ENCODE measurements at places on chromosomes 5 and 9.

- DNase-seq, result no peak
These were observed 94.6 kb downstream of the ZNF608 start for GRCh38 chr5:124651663-124652513.

DNA sequence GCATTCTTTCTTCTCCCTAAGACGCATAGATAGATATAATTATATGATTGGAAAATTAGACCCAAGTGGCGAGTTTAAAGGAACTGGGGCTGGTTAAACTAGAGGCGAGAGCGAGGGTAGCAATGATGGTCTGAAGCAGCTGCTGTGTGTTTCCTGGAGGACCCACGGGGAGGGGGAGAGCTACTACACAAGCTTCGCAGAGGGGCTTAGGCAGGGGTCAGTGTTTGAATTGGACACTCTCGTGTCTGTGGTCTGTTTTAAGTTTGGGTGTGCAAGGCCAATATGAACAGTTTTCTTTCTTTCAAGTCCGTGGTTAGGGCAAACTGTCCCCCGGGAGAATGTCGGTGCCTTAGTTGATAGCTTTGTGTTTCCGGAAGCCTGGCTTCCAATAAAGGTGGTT, 43.1 kb downstream of the PDZD2 start:
- no peak for DNase-seq

DNA sequence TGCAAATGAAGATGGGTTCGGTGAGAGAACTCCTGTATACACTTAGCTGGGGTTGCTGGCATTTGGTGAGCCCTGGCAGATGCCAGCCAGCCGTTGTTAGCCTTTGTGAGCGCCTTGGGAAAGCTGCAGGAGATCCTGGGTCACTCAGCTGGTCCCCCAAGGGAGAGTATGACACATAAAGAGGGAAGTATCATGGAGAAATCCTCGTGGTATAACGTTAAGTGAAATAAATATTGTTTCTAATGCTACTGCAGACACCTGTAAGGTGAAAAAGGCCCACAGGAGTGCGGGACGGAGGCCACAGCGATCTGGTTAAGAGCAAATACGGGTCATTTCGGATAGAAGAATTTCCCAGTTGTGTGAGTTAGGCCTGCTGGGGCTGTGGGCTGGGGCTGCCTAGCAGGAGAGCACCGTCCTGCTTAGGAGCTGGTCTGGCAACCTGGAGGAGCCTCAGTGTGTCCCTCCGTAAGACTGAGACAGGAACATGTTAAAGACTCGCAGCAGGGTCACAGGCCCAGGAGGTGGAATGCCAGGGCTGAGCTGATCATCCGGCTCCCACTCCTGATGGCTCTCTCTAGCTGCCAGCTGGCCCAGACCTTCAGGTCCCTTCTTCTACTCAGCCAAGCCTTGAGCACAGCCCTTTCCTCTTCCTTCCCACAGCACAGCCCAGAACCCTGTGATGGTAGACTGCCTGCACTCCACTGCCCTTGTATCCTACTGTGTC, 4.9 kb downstream of the NKX2-5 start:
- no peak for DNase-seq

DNA sequence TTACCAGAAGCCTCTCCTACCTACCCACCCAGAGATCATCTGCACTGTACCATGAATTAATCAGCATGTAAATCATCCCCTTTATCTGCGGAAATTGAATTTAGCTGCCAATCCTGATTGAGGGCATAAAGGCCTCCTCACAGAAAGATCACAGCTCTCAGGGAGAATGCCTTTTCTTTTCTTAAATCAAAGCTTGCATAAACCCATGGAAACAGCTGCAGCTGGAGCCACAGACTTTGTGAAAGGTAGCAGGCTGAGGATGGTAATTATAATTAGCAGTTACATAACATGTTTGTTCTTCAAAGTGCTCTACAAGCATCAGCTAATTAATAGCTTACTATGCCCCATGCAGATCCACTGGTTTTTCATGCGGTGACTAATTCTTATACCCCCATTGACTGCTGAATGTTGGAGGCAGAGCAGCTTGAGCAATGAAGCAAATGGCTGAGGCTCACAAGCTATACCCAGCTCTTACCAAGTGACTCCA, 54.6 kb downstream of the SUSD1 start:
- no peak for DNase-seq

DNA sequence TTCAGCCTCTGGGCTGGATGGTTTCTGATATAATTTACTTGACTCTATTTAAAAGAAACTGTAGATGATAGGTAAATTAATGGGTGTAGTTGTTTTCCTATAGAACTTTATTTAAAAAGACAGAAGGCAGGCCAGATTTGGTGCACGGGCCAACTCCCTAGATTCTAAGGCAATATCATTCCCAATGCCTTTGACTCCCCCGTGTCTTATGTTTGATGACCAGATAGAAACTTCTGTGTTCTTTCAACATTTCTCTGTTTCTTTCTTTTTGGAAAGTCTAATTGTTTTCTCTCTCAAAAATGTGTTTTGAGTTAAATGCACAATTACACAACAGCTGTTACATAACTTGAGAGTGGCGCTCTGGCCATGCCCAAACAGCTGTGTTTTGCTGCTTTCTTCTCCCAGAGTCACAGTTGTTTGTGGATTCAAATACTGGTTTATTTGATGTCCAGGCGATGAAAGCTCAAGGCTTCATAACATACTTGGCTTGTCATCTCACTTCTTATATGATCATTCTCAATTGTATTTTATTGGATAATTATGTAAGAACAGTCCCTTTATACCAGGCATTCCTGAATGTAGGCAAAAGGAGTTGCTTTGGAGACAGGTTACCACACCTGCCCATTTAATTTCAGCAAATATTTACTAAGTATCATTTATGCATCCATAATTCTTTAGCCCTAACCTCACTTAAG, 1.7 kb upstream of the ALDH1A1 start:
- DNase-seq, result peak; percentile 54

- no peak for DNase-seq
These were observed 129.4 kb upstream of the GPR151 start for GRCh38 chr5:146645342-146645741.

- no peak for DNase-seq
These were observed 70.1 kb upstream of the UNC5A start for GRCh38 chr5:176740131-176740701.

DNA sequence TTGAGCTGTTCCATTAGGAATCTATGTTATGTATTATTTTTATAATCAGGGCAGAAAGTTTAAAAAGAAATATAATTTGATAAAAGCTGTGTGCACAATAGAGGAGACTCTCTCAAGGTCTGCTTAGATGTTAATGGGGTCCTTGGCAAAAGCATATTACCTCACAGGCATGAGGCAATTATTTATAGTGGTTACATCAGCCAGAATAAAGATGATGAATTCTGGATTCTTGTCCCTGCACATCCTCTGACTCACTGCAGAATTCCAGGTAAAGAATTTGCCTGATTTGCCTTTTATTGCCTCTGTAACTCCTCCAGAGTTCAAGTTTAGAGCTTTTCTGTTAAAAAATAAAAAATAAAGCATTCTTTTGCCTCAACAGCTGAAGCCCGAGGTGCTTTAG, 253.6 kb downstream of the MAST4 start:
- no peak for DNase-seq

GRCh38 chr5:2582507-2582906, 169.0 kb downstream of the IRX2 start:
- DNase-seq, result no peak

DNA sequence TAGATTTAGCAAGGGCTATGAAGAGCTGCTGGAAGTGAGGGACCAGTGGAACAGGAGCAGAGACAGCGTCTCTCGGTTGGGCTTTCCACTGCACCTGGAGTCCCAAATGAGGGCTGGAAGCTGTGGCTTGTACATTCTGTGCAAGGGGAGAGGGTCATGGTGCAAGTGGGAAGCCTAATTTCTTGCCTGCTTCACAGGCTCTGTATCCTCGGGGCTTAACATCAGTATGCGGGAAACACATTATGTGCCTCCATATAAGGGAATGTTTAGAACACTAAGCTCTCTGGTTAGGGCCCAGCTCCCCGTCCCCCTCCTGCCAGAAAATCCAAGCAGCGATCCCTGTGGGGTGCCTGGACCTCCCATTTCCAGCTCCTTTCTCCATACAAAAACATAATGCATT, 89.0 kb upstream of the NIPAL4 start:
- DNase-seq, result no peak

GRCh38 chr5:138925090-138925635, 50.0 kb upstream of the LRRTM2 start:
- no peak for DNase-seq

DNA sequence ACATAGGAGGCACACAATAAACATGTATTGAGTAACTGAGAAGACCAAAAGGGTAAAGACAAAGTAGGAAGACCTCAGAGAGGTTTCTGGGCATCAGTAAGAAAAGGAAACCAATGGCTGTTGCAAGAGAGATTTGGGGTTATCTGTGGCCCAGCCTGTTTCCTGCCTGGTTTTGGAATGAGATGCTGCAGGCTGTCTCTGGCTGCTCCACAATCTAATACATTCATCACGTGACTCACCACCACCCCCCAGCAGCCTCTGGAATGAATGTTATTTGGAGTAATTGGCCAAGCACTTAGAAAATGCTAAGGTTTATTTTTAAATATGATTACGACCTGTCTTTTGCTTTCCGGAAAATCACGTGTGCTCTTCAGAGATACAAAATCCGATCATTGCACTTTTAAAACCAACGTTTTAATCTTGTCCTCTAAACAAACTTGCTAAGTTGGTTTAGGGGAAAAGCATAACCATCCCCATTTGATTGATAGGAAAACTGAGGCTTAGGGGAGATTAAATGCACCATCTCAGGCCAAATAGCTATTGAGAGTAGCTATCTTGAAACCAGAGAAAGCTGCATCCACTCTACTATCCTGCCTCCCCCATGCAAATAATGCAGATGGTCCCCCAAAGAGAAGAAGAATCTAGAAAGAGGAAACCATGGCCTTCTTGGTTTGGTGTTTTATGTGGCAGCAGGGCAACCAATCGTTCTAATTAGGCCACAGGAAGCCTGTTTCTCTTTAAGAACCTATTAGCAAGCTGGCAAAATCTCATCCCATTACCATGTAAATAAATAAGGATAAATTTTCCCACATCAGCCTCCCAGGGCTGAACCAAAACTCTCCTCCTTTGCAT, 151.8 kb upstream of the ADRA1B start:
- DNase-seq, result peak; percentile 70

DNA sequence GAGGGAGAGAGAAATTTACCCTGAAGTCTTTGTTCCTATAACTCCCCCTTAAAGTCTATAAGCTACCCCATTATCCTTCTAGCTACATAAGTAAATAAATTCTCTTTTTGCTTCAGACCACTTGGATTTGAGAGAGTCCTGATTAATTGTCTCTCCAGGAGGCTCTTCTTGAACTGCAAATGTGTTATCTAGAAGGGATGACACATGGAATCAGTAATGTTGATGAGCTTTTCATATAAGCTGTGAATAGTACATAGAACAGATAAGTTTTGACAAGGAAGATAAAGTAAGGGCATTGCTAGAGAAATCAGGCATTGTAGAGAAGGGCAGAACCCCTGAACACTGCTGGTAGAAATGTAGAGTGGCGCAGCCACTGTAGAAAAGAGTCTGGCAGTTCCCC, 42.5 kb upstream of the GNPDA1 start:
- no peak for DNase-seq

- no peak for DNase-seq
These were observed 10.1 kb downstream of the SELENOP start for GRCh38 chr5:42801516-42802166.

- DNase-seq, result no peak
These were observed 263.5 kb downstream of the TMEM38B start for GRCh38 chr9:105957830-105958229.

- no peak for DNase-seq
These were observed 75.0 kb downstream of the ADAMTS12 start for GRCh38 chr5:33816791-33817190.

GRCh38 chr5:138824924-138825863, 49.9 kb downstream of the LRRTM2 start:
- no peak for DNase-seq

DNA sequence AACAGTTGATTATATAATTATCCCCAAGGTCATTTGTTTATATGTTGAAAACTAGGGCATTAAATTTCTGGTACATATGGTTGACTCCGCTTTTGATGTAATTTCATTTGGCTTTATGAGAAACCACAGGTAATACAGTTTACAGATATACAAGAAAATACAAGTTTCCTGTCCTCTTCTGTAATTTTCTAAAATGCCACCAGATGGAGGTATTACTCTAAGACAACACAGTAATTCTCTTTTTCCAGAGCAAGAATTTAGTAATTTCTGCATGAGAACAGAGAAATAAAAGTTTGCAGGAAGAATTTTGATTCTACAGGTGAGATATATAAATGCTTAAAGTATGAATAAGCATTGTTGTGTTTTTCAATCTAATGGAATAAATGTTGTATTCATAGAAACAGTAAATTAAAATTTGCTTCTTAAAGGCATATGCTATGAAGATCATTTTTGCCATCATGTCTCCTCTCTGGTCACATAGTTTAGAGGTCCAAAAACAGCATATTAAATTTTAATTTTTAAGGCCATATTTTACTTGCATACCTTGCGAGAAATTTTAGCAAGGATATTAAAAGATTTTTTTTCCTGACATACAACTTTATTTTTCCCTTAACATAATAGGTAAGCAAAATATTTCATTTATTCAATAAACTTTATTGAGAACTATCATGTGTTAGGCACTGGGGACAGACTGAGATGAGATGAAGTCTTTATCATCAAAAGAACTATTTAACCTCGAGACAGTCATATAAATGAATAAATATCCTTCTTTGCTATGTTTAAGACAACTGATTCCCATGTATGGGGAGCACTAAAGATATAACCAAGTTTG, 22.7 kb downstream of the CHD1 start:
- DNase-seq, result peak; percentile 14

DNA sequence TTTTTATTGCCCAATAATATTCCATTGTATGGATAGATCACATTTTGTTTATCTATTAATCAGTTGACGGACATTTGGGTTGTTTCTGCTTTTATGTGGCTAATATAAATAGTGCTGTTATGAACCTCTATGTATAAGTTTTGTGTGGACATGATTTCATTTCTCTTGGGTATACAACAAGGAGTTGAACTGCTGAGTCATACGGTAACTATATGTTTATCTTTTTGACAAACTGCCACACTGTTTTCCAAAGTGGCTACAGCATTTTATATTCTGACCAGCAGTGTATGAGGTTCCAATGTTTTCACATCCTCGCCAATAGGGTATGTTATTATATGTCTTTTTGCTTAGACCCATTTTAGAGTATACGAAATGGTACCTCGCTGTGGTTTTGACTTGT, 264.3 kb downstream of the RFX3 start:
- DNase-seq, result no peak
